ENCODE measurements at places on chromosomes 2 and 18. TPM values are rescaled to one million over a fixed set of nuclear protein-coding genes. Genes with fewer than 3 reads are reported as not detected.

- no peak overlapping the region for H3K27ac ChIP-seq
- no peak for DNase-seq
- H3K4me1 ChIP-seq: no peaks in the 10 kb centered on the region
- H3K36me3 ChIP-seq: no peaks in the 10 kb centered on the region
Measured at GRCh38 chr2:149365931-149366583, 35.7 kb downstream of the LYPD6 start.

DNA sequence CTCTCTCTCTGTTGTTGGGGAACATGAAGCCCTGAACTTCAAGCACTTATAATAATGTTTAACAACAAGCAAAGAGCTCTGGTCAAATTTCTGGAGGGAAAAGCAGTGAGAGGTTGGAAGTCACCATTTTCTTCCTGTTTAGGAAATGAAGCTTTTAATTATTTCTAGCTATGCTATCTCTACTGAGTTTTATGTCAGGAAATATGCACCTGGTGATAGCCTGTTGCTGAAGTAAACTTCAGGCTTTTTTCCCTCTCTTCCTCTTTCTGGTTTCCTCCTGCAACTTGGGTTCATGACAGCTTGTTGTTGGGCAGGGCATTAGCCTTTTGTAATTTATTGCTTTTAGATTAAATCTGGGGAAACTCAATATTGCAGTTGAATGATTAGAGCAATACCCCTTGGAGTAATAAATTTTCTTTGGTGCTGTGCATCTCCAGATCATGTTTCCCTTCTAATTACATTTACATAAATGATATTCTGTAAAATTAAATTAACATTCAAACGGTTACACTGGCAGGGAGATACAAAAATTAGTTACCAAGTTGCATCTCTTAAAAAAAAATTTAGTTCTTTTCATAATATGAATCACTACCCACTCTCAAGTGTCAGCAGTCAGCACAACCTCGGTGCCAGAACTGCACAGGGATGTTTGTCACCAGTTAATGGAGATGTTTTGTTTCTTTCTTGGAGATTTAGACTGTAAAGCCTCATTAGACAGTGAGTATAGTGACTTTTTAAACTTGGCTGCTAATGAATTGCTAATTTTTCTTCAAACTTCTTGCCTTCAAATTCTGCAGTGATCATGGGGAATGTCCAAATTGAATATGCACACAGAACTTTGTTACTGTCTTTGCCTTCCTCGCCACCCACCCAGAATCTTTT, 466.6 kb upstream of the ETAA1 start:
- no peak overlapping the region for H3K4me3 ChIP-seq
- no peak for DNase-seq

GRCh38 chr2:217219164-217219520, 359.3 kb upstream of the TNP1 start:
- peaks cover 59% of the 10 kb centered on the region for H3K4me1 ChIP-seq
- no peaks in the 10 kb centered on the region for H3K36me3 ChIP-seq
- no peak overlapping the region for H3K27ac ChIP-seq
- H3K27me3 ChIP-seq: no peaks in the 10 kb centered on the region
- DNase-seq: no peak

DNA sequence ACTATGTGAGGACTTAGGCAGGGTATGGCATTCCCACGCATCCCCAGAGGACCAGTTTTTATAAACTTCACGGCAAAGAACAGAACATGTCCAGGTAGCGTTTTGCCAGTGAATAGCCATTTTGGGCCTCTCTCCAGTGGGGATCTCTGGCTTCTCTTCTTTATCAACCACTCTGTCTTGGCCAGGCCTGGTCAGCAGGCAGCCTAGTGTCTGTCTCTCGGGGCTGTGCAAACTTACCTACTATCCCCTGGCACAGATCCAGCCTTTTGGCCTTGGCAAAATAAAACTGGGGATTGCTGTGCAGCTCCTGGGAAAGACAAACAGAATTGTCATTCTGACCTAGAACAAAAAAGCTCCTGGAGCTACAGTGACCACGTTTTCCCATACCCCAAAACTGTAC, 14.5 kb downstream of the CAPN14 start:
- no peak overlapping the region for H3K4me3 ChIP-seq
- no peaks in the 10 kb centered on the region for H3K36me3 ChIP-seq

GRCh38 chr18:9762526-9762925, 54.4 kb downstream of the RAB31 start:
- H3K4me1 ChIP-seq: no peaks in the 10 kb centered on the region
- H3K27me3 ChIP-seq: no peaks in the 10 kb centered on the region

DNA sequence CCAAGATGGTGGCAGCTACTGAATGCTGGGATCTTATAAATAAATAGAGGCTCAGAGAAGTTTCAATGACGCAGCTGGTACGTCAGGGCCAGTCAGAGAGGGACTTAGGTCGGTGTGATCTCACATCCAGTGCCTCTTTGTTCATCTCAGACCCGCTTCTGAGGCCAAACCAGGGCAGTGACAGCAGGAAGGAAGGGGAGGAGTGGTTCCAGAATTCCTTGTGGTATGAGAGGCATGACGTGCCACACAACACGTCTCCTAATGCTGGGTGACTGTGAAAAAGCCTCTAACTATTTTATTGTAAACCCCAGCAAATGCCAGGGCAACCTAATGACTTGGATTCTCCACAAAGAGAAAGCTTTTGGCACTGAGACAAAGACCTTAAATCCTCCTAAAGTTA, 423.3 kb downstream of the LPIN1 start:
- no peak overlapping the region for H3K4me3 ChIP-seq
- peaks cover 27% of the 10 kb centered on the region for H3K4me1 ChIP-seq
- peak overlapping the region; percentile 68 for H3K27ac ChIP-seq
- peak; percentile 63 for DNase-seq
- no peaks in the 10 kb centered on the region for H3K36me3 ChIP-seq

GRCh38 chr2:159351977-159352376, 65.5 kb upstream of the WDSUB1 start:
- no peaks in the 10 kb centered on the region for H3K27me3 ChIP-seq
- no peak overlapping the region for H3K4me3 ChIP-seq
- peaks cover 66% of the 10 kb centered on the region for H3K36me3 ChIP-seq
- DNase-seq: no peak
- no peak overlapping the region for H3K27ac ChIP-seq

DNA sequence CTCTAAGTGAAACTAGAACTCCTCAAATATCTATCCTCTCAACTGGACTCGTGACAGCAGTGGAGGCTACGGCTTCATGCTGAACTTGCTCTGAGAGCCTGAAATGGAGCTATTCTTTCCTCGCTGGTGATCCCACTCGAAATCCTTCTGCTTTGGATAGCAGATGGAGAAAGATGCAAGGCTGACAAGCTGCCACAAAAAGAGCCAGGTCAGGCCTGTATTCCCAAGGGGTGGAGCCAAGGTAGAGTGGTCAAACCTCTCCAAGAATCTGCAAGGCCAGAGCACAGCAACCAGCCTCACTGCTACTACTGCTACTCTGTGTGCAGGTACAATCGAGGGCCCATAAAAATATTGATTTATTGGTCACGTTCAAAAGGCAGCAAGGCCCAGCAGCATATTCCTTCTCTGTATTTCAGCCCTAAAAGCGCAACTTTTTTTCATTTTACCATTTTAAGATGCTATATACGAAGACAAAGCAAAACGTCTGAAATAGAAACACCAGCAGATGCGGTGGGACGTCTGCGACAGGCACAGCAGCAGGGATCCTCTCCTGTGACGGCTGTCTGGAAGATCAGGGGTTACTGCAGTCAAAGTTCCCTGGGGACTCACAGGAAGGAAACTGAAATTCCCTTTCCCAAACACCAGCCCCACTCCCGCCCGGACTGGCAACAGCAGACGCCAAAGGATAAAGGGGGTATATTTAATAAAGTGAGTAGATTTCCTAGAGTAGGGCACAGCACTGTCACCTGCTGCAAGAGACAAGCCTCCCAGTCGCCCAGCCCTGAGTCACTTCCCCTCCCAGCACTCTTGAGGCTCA, 2.4 kb downstream of the SPRED2 start:
- H3K36me3 ChIP-seq: no peaks in the 10 kb centered on the region
- peaks cover 38% of the 10 kb centered on the region for H3K4me1 ChIP-seq
- peak overlapping the region; percentile 93 for H3K4me3 ChIP-seq
- H3K27ac ChIP-seq: peak overlapping the region; percentile 97
- DNase-seq: peak; percentile 68

GRCh38 chr2:191167766-191168165, 17.0 kb upstream of the STAT4 start:
- no peak overlapping the region for H3K4me3 ChIP-seq
- no peak overlapping the region for H3K27ac ChIP-seq
- no peaks in the 10 kb centered on the region for H3K27me3 ChIP-seq
- DNase-seq: no peak
- H3K36me3 ChIP-seq: no peaks in the 10 kb centered on the region

DNA sequence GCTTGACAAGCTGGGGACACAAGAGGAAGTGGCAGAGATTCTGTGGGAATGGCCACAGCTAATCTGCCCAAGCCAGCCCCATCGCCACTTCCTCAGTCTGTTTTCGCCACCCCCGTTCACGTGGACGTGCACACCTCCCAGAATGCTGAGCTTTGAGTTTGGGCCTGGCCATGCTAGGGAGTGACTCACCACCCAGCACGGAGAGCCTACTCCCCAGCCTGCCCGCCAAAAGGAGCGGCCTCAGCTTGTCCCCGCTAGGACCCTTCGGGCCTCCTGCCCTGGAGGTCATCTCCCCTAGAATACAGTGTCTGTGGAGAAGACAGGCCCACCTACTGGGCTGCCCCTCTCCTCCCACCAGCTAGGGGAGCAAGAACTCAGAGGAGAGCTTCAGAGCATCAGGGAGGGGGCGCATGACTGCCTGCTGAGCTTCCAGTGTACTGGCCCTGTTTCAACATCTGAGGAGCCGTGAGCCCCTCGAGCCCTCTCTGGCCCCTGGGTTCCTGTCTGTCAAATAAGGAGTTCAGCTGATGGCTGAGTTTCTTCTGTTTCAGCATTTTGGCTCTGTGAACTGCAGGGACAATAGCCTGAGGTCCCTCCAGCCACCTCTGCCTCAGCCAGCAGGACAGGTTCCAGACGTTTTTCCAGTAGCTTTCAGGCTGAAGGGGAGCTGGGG, 5.1 kb downstream of the SLC35F6 start:
- peaks cover 2% of the 10 kb centered on the region for H3K36me3 ChIP-seq
- H3K4me1 ChIP-seq: peaks cover 65% of the 10 kb centered on the region
- DNase-seq: peak; percentile 75
- H3K27ac ChIP-seq: peak overlapping the region; percentile 81
- H3K4me3 ChIP-seq: no peak overlapping the region
- no peaks in the 10 kb centered on the region for H3K27me3 ChIP-seq

DNA sequence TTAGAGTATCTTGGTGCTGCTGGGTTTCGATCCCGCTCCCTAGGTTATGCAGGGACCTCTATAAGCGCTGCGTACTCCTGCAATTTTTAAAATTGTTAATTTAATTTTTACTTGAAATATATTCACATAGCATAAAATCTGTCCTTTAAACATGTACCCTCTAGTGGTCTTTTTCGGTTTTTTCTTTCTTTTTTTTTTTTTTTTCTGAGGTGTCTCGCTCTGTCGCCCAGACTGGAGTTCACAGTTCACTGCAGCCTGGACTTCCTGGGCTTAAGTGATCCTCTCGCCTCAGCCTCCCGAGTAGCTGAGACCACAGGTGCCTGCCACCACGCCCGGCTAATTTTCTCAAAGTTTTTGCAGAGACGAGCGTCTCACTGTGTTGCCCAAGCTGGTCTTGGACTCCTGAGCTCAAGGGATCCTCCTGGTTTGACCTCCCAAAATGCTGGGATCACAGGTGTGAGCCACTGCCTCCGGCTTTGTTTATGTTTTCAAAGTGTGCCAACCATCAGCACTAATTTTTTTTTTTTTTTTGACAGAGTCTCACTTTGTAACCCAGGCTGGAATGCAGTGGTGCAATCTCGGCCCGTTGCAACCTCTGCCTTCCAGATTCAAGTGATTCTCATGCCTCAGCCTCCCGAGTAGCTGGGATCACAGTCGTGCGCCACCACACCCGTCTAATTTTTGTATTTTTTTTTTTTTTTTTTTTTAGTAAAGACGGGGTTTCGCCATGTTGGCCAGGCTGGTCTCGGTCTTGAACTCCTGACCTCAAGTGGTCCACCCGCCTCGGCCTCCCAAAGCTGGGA, 585 bp upstream of the MOB1A start:
- no peak overlapping the region for H3K27ac ChIP-seq
- no peak for DNase-seq
- no peaks in the 10 kb centered on the region for H3K36me3 ChIP-seq

GRCh38 chr2:30249354-30249753, 18.0 kb downstream of the LBH start:
- H3K36me3 ChIP-seq: peaks cover 24% of the 10 kb centered on the region
- H3K4me3 ChIP-seq: no peak overlapping the region
- H3K27ac ChIP-seq: peak overlapping the region; percentile 53
- no peak for DNase-seq

DNA sequence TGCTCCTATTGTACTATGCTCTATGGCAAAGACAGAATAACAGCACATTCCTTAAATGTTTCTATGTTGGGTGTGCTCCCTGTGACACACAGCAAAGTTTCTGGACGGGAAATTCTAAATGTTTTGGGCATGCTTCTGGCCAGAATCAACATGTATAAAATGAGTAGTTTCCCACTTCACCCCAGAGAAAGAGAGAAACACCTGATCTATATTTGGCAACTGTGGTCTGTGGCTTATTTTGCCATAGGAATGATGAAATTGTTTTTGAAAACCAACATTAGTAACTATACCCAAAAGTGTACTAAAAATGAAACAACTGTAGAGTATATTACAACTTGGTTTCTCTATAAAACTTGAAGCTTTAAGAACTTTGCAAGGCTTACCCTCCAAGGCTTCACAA, 89.1 kb downstream of the RAD51AP2 start:
- H3K4me1 ChIP-seq: no peaks in the 10 kb centered on the region
- no peak for DNase-seq
- H3K27me3 ChIP-seq: no peaks in the 10 kb centered on the region
- no peaks in the 10 kb centered on the region for H3K36me3 ChIP-seq
- no peak overlapping the region for H3K4me3 ChIP-seq

- H3K27ac ChIP-seq: no peak overlapping the region
- no peaks in the 10 kb centered on the region for H3K27me3 ChIP-seq
- DNase-seq: no peak
- H3K4me3 ChIP-seq: no peak overlapping the region
- H3K4me1 ChIP-seq: no peaks in the 10 kb centered on the region
Measured at GRCh38 chr2:5144159-5144558, 548.0 kb upstream of the SOX11 start.

Gene HRH4
- total RNA-seq: 0.16 TPM

Gene CDCA7
- total RNA-seq: 0.85 TPM

Gene SERPINB11
- not detected for total RNA-seq

Gene ARHGEF4
- 5.2 TPM for total RNA-seq

Gene ALPG
- total RNA-seq: not detected

Gene MDH1B
- 1.6 TPM for total RNA-seq

Gene KCNJ3
- total RNA-seq: 0.37 TPM

Gene VWA3B
- 0.17 TPM for total RNA-seq

Gene LIMS1
- total RNA-seq: 65.8 TPM

Gene SERPINB12
- total RNA-seq: not detected

Gene NRBP1
- total RNA-seq: 78.6 TPM

Gene ERICH2
- total RNA-seq: not detected

Gene ATP6V1B1
- total RNA-seq: not detected

Gene NYAP2
- total RNA-seq: not detected

Gene GDF7
- 0.24 TPM for total RNA-seq
